ENCODE measurements at places on chromosomes 3 and 15.
A peak's percentile ranks its signal among the peaks of the same experiment; 100 is the strongest.

DNA sequence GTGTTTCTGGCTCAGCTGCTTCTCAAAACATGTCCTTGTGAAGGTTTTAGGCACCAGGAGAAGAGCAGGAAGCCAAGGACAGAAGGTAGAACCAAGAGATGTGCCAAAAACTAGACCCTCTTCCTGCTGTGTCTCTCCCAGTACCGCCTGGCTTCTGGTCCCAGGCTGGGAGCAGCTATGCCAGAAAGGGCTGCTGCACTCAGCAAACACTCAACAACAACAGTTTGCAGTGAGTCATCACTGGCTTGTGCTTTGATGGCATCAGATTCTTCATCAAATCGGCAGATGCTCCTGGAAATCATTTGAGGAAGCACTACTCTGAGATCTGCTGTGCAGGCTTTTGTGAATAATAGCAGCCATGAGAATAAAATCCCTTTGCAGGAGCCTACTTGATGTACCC lies 63.2 kb downstream of the DGKG start:
- peak; percentile 25 for DNase-seq

- DNase-seq, result no peak
Measured at GRCh38 chr15:31440754-31441311, 114.2 kb downstream of the KLF13 start.

- no peak for DNase-seq
Measured at GRCh38 chr3:196996454-196997265, 28.0 kb upstream of the PIGZ start.

DNA sequence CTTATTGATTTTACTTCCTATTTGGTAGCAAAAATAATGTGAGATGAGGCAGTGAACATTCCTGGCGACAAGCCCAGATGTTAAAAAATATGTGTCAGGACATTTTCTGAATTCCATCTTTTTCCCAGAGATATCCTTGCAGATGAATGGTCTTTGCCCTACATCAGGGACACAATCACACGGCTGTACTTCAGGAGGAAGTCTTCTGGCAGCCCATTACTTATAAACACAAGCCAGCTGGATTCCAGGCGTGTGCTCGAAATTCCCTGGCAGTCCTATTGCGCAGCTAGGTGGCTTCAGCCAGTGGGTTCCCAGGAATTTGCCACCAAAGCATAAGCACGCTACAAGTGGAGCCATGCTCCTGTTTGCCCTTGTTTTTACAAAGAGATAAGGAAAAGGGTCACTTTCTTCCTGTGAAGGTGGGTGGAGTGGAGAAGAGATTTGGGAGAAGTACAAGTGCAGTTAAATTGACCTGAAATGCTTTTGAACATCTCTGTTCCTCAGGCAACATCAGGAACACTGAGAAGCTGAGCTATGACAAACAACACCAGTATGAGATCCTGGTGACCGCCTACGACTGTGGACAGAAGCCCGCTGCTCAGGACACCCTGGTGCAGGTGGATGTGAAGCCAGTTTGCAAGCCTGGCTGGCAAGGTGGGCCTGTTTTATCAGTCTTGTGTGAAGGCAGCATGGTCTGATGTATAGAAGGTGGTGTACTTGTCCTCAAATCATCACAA lies 257.1 kb upstream of the TRIM42 start:
- peak; percentile 45 for DNase-seq

GRCh38 chr3:43766672-43767465 lies 76.1 kb downstream of the ABHD5 start:
- no peak for DNase-seq

DNA sequence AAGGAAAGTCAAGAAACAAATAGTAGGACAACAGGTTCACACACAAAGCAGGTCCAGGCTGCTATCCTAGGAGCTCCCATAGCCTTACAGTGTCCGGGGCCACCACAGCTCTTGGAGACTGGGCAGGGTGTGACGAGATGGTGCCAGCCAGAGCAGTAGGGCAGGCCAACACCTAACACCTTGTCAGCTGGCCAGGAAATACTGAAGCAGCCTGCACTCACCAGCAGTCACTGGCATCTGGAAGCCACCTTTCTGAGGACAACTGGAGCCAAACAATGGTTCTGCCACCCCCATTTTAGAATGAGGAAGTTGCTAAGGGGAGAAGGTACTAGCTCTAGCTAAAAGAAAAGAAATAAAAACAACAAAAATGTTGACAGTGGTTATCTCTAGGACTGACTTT lies 47.2 kb downstream of the CCDC12 start:
- no peak for DNase-seq

DNA sequence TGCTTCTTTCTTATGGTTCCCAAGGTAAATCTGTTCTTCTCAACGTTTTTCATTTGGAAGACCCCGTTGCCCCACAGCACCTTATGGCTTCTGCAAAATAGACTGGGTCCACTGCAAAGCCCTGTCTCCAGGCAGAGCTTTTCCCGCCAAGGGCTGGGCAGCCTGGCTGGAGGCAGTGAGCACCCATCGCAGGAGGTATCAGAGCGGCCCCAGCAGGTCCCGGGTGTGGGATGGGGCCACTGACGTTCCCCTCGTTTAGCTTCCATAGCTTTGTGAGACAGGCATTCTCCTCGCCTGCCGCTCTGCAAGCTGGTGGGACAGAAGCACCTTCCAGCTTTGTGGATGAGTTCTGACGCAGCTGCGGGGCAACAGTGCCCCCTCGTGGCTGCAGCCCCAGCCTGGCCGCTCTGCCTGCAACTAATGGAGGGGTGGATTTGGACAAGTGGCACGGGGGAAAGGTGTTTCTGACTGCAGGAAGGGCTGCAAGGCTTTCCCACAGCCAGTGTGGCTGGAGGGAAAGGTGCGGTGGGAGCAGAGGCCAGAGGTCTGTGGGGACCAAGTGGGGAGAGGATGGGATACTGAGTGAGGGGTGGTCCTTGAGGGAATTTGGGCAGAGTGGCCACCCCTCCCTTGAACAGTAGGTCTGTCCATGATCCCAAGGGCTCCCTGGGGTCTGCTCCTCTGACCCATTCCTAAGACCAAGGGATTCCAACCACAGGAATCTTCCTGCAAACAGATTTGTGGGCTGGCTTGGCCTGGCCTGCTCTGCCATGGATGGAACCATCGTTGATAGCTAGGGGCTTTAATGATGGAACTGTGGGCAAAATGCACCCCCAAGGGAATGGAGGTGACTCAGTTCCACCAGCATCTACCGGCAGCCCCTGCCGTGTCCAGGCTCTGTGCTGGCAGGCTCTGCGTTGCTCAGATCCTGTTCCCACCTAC lies 99.4 kb downstream of the FBLN2 start:
- DNase-seq, result peak; percentile 90

DNA sequence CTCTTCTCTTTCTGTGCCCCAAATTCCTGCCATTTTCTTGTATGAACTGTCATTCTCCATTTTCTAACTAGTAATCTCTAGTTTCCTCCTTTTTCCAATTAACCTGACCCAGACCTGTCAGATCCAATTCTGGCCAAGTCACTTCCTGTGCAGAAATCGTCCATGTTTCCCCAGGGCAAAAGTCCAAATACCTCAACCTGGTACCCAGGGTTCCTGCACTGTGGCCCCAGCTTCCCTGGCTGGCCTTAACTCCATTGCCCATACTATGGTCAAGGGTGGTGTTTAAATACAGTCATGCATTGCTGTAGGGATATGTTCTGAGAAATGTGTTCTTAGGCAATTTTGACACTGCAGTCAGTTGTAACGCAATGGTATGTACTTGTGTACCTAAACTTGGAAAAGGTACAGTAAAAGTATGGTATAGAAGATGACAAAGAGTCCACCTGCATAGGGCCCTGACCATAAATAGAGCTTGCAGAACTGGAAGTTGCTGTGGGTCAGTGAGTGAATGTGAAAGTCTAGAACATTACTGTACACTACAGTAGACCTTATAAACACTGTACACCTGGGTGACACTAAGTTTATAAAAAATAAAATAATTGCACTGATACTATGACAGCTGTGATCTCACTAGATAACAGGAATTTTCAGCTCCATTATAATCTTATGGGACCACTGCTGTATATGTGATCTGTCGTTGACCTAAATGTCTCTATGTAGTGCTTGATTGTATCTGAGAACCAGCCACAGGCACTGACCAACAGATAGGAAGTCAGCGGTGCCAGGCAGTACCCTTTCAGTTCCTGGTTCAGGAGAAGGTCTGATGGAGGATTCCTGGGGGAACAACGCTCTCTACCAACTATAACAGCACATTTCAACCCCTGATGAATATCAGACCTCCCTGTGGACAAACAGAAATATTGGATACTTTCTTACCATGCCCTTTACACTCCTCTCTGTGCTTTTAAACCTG lies 336.1 kb upstream of the PROK2 start:
- no peak for DNase-seq

- DNase-seq, result peak; percentile 81
Measured at GRCh38 chr15:82952158-82953081, at the start of gene HOMER2. Gene HOMER2, minus strand, starts transcription at chr15:82952720. Its CDS starts 185 bp downstream, at chr15:82952535.

DNA sequence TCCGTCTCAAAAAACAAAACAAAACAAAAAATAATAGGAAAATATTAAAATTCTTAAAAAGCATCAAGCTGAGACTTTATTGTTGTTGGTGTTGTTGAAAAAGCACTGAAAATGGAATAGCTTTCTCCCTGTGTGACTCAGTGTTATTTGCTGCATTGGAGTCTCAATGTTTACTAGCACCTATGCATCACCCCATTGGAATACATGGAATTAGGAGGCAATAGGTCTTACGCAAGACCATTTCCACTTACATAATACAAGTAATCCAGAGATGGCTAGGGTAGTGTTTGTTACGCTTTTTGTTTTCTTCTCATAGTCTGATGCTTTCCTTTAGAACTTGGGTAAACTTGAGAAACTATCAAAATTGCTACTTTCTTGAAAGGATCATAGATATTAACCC lies 15.2 kb downstream of the GXYLT2 start:
- peak; percentile 68 for DNase-seq

DNA sequence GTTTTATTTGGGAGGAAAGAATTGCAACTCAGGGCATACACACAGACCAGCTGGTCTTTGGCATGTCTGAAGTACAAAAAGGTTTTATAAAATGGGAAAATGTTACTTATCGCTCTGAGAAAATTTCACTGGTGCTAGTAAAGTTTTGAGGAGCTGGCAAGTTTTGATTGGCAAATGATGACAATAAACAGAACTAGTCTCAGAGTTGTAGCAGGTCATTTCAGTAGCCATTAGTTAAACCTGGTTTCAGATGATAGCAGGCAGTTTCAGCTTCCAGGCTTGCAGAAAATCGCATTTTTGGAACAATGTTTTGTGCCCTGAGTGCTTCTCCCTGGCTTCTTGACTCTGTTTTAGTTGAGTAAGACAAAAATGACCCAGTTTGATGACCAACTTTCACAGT lies 10.7 kb downstream of the B2M start:
- no peak for DNase-seq

Measured in urothelium cell line (cell line).